ENCODE measurements at places on chromosomes 4 and X.

- DNase-seq: no peak
These were observed 49.3 kb upstream of the EOLA2 start for GRCh38 chrX:149987613-149988012.

- no peak for DNase-seq
These were observed 1081.5 kb upstream of the TENM3 start for GRCh38 chr4:181161669-181162068.

DNA sequence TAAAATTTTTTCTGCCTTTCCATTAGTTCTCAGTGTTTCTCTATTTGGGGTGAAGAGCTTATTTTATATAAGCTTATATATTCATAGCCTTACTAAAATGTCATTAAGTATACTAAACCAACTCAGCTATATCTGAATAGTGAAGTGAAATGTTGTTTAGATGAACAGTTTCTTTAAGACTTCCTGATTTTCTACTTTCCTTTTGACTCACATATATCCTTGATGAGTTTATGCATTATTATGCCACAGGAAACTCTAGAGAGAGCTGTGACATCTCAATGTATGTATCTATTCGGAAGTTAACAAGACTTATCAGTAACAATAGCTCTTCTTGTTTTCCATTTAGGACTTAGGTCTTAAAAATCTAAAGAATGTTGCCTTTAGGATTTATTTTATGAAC lies 1491.8 kb upstream of the IGFBP7 start:
- no peak for DNase-seq

GRCh38 chr4:2925496-2925895 lies 37.7 kb downstream of the NOP14 start:
- DNase-seq: no peak

GRCh38 chrX:145002771-145003170 lies 244.5 kb upstream of the SPANXN1 start:
- DNase-seq: no peak

- DNase-seq: no peak
These were observed 105.0 kb upstream of the AFAP1 start for GRCh38 chr4:8044699-8045098.

DNA sequence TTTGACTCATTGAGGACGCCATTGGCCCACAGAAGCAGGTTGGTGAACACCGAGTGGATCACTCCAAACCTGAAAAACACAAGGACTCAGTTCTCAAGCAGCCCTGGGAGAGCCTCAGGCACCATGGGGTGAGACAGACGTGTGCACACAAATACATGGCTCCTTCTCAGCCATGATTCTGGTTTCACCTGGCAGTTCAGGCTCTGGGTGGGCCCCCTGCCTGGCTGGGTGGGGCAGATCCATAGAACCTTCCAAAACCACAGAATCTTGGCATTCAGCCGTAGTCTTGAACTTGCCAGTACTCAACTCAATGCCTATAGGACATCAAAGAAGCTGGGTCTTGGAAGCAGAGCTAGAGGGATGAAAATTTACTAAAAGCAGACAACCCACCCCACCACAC lies 24.2 kb downstream of the OTOP1 start:
- no peak for DNase-seq

GRCh38 chr4:177441061-177441802 lies 1.0 kb downstream of the AGA start:
- DNase-seq: peak; percentile 74

DNA sequence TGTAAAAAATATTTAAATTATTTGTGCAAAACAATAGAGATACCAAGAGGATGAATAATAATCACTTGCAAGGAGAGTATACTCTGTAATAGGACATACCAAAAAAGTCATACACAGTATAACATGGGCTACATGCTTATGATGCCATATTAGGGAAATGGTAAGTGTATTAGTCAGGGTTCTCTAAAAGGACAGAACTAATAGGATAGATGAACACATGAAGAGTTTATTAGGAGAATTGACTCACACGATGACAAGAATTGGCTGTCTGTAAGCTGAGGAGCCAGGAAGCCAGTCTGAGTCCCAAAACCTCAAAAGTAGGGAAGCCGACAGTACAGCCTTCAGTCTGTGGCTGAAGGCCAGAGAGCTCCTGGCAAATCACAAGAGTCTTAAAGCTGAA lies 151.2 kb downstream of the DTHD1 start:
- no peak for DNase-seq

DNA sequence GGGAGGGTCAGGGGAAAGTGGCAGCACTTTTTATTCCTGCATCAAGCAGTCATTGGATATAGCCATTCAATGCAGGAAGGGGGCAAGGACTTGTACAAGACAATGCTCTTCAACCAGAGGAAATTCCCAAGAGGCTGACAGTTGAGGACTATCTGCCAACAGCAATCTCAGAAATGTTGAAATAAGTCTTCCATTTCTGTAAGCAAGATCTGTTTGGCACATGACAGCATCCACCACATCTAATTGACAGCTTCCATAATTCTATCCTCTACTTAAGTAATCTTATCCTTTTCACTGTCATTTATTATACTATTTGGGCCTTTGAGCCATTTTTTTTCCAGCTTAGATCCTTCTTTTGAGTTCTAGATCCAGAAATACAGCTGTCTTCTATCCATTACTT lies 110.7 kb downstream of the CFAP299 start:
- DNase-seq: no peak

DNA sequence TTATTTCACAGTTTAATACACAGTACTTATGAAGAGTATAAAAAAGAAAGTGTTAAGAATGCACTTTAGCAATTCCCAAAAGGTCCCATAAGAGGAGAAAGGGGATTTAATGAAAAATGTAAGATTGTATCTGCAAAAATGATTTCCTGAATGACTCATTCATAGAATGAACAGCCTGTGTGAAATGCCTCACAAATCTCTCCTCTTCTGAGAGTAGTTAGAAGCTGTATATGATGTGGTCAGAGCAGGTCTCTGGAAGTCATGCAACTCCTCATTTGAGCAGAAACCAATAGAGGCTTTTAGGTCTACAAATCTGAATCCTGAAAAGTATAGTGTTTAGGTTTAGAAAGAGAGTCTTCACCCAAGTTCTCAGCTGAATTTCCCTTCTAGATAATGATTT lies 381.3 kb upstream of the INTU start:
- no peak for DNase-seq

Data from suppressor macrophage treated with lipopolysaccharide for 1 hour (primary cell).